T follicular helper cell (primary cell): ENCODE measurements at places on chromosomes 6 and 20.

DNA sequence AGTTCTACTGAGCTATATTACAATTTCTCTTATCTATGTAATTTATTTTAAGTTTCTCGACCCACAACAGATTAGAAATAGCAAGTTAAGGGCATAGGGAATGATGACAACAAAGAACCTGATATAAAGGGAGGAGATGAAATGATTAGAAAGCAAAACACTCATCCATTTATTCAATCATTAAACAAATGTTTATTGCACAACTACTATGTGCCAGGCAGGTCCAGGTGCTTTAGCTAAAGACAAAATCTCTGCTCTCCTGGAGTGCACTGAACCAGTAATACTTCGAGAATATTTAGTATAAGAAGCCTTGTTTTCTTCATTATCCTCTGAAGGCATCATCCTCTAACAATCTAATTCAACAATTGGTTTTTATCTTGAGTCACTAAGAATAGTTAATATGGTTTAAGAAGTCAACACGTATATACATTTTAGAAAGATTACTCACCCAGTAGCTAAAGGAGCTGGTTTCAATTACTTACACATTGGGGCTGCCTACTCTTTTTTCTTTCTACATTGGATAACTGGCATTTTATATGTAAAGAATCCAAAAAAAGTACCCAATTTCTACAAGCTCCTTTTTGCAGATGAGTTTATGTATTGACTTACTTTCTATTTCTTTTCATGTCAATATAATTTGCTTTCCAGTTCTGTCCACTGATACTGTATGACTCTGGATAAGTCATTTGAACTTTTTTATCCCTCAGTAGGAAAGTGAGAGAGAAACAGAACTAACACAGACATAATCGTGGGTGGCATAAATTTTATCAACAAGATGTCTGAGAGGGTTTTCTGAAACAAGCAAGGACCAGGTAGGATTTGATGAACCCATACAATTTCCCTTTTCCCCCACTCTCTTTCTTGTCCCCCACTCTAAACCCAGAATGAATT is 312.6 kb downstream of the CLIC5 start:
- no peak for DNase-seq

DNA sequence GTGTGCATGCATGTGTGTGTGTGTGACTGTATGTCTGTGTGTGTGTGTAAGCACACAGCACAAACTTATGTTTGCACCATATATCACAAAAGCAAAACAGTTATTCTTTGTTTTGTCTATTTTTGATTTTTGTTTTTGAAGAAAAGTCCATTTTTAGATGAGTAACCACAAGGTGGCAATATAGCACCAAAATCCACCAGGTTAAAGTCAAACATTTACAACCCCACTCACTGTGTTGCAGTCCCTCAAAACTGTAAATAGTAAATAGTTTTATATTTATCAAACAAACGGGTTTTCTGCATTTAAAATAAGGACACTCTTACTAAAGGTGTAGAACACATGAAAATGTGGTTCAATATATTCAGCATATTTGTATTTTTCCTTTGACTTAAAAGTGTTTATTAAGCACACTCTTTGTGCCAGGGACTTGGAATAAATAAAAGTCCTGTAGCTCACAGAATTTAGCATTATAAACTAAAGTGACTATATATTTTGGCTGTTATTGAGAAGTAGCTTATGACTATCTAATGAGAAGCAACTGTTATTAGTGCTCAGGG is 118.5 kb downstream of the GFRAL start:
- no peak for DNase-seq

DNA sequence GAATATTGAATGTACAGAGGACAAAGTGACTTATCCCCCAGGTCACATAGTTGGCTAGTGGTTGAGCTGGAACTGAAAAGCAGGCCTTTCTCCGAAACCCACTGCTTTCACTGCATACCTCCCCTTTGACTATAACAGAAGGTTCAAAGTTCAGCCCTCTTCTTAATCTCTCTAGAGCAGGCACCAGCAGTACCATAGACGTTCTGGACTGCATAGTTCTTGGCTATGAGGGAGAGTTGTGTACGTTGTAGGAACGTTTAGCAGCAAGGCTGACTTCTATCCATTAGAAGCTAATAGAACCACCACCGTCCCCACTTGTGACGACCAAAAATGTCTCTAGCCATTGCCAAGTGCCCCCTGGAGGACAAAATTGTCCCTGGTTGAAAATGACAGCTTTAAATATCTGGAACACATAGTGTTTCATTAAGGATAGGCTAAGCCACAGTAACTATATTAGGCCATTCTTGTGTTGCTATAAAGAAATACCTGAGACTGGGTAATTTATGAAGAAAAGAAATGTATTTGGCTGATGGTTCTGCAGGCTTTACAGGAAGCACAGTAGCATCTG is 123.8 kb upstream of the MTHFD1L start:
- no peak for DNase-seq

GRCh38 chr6:42440778-42441696 is 10.7 kb downstream of the TRERF1 start:
- DNase-seq = no peak

GRCh38 chr6:165969184-165969583 is 198.5 kb downstream of the TBXT start:
- DNase-seq = no peak

- DNase-seq = no peak
Measured at GRCh38 chr6:159359581-159360297, 190.5 kb downstream of the FNDC1 start.

DNA sequence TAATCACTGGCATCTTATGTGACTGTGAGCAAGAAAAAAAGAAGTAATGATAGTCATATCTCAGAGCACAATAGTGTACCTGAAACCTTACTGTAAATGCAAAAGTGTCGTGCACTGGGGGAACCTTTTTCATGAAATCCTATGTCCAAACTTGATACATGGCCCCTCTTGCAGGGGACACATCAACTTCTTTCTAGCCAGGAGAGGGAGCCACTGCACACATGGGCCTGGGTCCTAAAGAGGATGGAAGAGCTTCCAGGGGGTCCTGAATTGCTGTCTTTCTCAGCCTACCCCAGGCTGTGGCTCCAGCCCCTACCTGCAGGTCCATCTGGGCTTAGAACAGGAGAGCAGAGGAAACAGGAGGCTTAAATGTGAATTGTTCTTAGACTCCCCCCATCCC is 165.7 kb downstream of the SOD2 start:
- no peak for DNase-seq
